ENCODE measurements at places on chromosomes 13 and 19.

GRCh38 chr13:51645761-51646670 is 61.8 kb downstream of the WDFY2 start:
- DNase-seq, result peak; percentile 44

DNA sequence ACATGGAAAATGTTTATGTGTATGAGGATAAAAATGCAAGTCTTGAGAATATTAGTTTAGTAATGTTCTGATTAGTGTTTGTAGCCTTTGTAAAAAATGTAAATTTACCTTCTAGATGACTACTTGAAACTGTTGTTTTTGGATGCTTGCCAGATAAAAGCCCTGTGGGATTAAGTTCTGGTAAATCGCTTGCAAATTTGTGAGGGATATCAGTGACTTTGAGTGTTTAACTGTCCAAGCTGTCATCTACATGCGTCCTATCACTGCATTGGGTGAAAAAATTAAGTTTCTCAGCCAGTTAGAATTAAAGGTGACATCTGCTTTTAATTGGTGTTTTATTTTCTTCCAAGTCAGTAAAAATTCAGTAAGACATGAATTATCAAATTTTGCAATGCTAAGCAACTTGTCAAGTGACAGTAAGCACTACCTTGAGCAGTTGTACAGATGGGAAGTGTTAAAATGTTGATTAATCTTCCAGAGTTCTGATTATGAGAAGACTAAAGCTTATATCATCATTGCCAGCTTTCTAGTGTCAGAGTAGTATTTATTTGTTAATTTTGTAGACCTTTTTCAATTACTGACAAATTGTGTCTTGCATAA is 88.0 kb downstream of the PCCA start:
- DNase-seq, result no peak

- no peak for DNase-seq
Observed at GRCh38 chr19:33393286-33394005, 19.9 kb downstream of the CEBPG start.

GRCh38 chr13:30607908-30608307 is 9.8 kb upstream of the USPL1 start:
- peak; percentile 86 for DNase-seq

DNA sequence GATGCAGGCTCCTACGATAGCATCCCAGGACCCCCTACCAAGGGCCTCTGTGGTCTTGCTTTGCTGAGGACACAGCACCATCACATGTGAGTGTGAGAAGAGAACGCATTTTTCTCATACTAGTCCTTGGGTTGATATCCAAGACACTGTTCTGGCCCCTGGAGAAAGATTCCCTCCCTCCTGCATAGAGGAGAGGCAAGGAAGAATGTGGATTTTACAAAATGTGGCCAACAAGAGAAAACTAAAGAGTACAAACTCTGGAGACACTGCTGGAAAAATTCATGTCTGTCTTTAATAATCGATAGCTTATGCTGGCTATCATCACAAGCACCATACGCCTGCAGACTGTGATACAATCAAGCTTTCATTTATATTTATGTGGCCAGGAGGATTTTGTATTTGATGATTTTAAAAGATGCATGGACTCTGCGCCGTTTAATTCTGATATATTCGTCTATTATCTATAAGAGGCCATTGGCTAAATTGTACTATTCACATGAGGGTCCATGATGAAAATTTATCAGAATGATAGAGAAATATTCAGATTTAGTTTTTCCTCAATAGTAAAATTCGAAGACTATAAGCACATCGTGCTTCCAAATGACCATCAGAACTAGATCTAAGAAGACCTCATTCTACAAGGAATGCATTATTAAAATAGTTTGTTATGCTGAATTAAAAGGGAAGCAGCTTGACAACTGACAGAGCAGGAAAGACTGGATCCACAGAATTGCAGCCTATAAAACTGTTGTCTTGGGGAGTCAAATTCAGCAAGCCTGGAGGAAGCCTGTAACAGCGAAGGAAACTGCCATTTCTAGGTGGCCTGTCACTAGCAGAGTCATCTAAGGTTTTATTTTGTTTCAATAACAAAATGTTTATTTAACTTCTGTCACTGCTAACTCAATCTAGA is 578.7 kb downstream of the DIAPH3 start:
- no peak for DNase-seq

DNA sequence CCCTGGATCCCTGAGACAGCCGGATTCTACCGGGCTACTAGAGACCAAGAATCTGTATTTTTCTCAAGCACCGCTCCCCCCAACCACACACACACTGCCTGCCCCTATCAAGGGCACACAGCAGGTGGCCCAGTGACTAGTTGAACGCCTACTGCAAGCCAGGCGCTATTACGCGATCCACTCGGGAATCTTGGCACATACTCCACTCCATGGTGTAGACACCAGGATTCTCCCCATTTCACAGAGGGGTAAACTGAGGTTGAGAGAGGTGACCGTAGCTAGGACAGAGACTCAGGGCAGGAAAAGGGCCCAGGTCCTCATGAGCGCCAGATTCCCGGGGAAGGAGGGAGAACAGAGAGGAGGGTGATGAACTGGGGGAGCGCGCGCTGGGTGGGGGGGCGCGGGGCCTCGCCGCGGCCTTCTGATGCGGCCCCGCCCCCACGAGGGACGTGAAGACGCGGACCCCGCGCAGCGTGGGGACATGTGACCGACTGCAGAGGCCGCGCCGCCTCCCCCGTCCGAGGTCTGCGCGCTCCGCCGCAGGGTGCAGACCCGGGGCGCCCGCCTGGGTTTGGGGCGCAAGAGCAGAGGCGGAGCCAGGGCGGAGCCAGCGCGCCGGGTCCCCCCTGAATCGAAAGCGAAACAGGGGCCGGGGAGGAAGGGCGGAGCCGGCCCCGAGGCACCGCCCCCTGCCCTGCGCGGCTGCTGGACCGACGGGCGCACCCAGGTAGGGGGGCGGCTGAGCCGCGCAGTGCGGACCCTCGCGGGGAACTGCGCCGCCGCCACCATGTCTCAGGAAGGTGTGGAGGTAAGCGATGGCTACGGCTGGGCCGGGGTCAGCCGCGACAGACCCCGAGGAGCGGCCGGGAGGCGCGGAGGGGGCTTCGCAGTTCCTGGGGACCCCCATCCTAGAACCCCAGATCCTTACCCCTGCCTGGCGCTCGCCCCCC is at the start of gene SHFL:
TSS of gene SHFL (plus strand) at position 677 of the 950 bp plus-strand sequence. CDS start at position 788, 111 bp downstream.
- DNase-seq, result peak; percentile 91

- no peak for DNase-seq
Observed at GRCh38 chr13:87356314-87356713, 314.9 kb upstream of the SLITRK5 start.

DNA sequence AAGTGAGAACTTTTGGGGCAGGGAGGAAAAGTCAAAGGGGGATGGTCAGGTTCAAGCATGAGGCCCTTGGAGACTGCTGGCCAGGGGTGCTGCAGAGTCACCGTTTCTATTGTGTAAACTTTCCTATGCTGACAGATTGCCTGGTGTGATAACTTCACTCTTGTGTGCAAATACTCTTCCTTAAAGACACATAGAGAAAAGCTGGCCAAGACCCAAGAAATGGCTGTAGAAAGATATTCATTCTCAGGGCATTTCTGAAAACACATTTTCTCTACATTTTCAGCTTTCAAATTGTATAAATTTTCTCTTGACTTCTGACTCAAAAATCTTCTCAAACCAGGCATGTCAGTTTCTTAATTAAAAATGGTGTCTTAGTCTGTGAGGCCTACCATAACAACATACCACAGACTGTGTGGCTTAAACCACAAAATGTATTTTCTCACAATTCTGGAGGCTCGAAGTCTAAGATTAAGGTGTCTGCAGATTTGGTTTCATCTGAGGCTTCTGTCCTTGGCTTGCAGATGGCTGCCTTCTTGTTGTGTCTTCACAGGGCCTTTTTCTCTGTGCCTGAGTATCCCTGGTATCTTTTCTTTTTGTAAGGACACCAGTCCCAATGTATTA is 304.5 kb downstream of the KCNRG start:
- DNase-seq, result peak; percentile 42

Data from CD4-positive, alpha-beta T cell treated with Interleukin-12 subunit alpha and Interleukin-12 subunit beta, for 1 hour (primary cell).